ENCODE measurements at places on chromosomes 3 and 15.
A peak's percentile ranks its signal among the peaks of the same experiment; 100 is the strongest.

- DNase-seq = no peak
These were observed 13.1 kb downstream of the ARIH1 start for GRCh38 chr15:72487070-72487797.

- DNase-seq = no peak
These were observed 997.8 kb upstream of the CFAP20DC start for GRCh38 chr3:60047426-60048200.

- DNase-seq = peak; percentile 86
These were observed 188.5 kb upstream of the PROK2 start for GRCh38 chr3:71973274-71974030.

GRCh38 chr3:117017135-117017894, 307.7 kb downstream of the TUSC7 start:
- no peak for DNase-seq

- DNase-seq = peak; percentile 37
These were observed 86.6 kb downstream of the GPR156 start for GRCh38 chr3:120198305-120198878.

GRCh38 chr15:100484443-100484842, 44.3 kb downstream of the CERS3 start:
- no peak for DNase-seq

GRCh38 chr3:168862466-168862865, 766.7 kb upstream of the GOLIM4 start:
- no peak for DNase-seq

DNA sequence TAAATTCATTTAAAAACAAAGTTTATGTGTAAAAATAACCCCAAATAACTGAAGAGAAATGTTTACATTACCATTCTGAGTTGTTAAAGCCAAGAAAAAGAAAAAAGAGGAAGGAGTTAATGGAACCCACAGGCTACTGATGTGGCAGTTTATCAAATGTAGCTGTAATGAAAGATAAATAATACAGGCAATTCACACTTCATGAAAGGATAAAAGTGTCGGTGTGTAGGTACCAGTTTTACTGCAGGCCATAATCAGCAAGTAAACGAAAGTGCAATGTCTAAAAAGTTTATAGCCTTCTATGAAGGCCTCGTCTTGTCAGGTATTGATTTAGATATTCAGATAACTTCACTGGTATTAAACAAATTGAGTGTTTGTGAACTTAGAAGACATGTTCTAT, 164.6 kb downstream of the DPH6 start:
- DNase-seq = no peak

DNA sequence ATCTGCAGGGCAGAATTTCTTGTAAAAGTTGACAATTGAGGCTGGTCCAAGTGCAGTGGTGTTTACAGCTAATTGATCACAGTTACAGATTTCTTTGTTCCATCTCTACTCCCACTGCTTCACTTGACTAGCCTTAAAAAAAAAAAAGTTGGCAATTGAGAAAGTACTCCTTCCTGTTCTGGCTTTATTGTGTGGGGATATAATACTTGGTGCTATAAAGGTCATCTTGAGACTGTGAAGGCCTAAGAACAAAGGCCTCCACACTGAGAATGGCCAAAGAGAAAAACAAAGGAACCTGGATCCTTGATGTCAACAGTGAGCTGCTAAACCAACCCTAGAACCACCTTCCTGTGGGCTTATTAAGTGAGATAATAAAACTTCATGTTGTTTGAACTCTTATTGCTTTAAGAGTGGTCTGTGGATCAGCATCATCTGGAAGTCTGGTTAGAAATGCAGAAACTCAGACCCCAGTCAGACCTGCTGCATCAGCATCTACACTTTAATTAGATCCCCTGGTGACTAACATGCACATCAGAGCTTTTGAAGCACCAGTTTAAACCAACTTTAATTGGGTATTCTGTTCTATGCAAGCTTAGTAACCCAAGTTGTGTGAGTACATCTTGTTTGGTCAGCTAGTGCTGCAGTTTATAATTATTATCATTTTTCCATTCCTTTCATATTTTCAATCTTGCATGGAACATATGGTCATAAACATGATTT, 55.2 kb downstream of the TMOD3 start:
- DNase-seq = peak; percentile 22

GRCh38 chr3:120349855-120350125, 636 bp upstream of the LRRC58 start:
- no peak for DNase-seq

GRCh38 chr15:42065033-42065432, 29.3 kb downstream of the PLA2G4D start:
- DNase-seq = no peak

GRCh38 chr3:194204042-194204987, 68.4 kb downstream of the HES1 start:
- peak; percentile 71 for DNase-seq

GRCh38 chr3:130895690-130896488, 2.0 kb downstream of the ATP2C1 start:
- DNase-seq = peak; percentile 28

DNA sequence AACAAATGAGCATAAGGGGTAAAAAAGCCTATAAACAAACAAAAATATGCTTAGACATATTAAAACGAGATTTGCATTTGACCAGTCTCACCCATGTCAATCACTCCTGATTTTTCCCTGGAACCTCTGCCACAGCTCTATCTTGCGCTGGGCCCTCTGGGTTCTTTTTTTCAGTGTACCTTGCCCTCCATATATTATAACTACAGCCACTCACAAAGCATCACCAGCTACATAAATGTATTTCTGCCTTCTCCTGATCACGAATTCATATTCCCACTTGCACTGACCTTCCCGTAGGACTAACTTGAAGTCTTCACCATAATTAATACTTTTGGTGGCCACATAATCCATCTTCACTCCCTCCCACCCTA, 395.6 kb upstream of the ROBO2 start:
- no peak for DNase-seq

GRCh38 chr3:120688121-120688520, 6.1 kb upstream of the HGD start:
- DNase-seq = no peak

GRCh38 chr3:133979553-133979952, 50.2 kb downstream of the SLCO2A1 start:
- no peak for DNase-seq

GRCh38 chr3:185421577-185422232, 58.8 kb downstream of the MAP3K13 start:
- no peak for DNase-seq

DNA sequence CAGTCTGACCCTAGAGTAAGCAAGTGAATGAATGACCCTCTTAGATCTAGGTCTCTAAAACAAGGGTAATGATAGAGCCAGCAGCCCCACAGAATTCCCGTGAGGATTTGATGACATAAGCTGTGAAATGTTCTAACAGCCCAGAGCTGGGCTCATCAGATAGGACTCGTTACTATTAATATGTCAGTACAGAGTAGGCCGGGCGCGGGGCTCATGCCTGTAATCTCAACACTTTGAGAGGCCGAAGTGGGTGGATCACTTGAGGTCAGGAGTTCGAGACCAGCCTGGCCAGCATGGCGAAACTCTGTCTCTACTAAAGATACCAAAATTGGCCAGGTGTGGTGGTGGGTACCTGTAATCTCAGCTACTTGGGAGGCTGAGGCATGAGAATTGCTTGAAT, 190.3 kb downstream of the FEZF2 start:
- DNase-seq = no peak

DNA sequence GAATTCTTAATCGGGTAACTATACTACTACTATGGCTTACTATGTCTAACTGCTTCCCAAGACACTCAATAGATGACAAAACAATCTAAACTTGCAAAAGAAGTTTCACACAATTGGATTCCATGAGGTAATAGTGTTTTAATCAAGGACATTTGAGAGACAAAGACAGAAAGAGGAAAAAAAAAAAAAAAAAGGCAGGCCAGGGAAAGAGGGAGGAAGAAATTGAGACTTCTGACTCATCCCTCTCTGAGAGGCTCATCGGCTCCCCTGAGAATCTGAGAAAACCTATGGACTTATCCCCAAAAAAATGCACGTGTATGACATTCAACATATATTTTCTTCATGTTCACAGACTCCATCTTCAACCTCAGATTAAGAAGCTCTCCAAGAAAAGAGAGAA, 61.0 kb downstream of the SCAPER start:
- DNase-seq = no peak

GRCh38 chr3:141020143-141020830, 30.9 kb upstream of the SPSB4 start:
- no peak for DNase-seq

DNA sequence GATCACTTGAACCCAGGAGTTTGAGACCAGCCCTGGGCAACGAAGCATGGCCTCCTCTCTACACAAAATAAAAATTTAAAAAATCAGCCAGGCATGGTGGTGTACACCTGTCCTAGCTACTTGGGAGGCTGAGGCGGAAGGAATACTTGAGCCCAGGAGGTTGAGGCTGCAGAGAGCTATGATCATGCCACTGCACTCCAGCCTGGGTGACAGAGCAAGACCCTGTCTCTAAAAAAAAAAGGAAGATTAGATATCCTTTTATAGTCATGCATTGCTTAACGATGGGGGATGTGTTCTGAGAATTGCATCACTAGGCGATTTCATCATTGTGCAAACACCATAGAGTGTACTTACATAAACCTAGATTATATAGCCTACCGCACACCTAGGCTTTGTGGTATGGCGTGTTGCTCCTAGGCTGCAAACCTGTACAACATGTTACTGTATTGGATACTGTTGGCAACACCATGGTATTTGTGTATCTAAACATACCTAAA, 12.6 kb downstream of the ALAS1 start:
- no peak for DNase-seq

GRCh38 chr3:193842029-193842798, 249.2 kb downstream of the OPA1 start:
- DNase-seq = no peak

DNA sequence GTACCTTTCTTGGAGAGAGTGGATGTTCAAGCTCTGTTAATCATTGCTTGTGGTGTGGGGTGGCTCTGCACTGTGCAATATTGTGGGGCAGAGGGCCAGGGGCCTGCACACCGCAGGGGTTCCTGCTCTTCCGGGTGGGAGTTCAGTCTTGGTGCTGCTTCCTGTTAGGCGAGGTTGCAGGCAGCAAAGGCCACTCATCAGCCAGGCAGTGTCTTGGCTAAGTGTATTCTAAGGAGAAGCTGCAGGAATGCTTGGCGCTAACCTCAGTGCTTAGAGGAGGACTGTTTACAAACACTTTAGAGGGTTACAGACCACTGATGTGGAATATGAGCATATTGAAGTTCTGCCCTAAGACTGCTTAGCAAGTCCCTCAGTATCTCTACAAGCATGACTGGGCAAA, 81.7 kb downstream of the CEP63 start:
- DNase-seq = no peak

GRCh38 chr3:76653640-76654251, 386.2 kb upstream of the ROBO2 start:
- peak; percentile 8 for DNase-seq

GRCh38 chr3:69199942-69200341, 77.5 kb upstream of the LMOD3 start:
- DNase-seq = no peak

Measured in eye (tissue), 1 donor.